CD4-positive, alpha-beta T cell treated with Interleukin-6 at 100 ng/mL for 8 hours (primary cell): ENCODE measurements at places on chromosomes 6 and 20.

DNA sequence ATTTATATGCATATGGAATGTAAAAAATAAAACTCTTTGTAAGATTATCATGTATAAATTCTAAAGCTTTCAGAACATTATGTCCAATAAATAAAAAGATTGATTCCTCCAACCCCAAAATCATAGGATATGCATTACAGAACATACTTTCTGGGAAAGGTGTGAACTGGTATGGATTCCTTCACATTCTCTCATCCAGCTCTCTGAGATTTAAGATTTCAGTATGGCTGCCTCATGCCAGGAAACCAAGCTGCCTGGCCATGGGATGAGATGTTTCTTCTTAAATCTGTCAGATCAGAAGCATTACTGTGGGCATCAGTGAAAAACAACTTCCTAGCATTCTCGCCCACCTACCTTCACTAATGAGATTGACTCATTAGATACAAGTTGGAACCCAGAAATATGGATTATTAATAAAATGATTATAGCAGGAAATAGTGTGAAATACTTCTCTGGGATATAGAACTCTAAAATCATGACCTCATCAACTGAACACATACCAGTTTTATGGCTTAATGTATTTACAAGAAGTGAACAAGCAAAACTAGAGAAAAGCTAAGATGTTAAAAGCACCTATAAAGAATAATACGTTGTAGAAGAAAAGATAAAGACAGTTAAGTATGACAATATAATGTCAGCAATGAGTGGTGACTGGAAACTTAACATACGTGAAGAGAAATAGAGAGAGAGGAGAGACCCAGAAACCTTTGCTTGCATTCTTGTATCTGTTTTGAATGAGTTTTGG is 171.6 kb upstream of the PHACTR1 start:
- DNase-seq = no peak

DNA sequence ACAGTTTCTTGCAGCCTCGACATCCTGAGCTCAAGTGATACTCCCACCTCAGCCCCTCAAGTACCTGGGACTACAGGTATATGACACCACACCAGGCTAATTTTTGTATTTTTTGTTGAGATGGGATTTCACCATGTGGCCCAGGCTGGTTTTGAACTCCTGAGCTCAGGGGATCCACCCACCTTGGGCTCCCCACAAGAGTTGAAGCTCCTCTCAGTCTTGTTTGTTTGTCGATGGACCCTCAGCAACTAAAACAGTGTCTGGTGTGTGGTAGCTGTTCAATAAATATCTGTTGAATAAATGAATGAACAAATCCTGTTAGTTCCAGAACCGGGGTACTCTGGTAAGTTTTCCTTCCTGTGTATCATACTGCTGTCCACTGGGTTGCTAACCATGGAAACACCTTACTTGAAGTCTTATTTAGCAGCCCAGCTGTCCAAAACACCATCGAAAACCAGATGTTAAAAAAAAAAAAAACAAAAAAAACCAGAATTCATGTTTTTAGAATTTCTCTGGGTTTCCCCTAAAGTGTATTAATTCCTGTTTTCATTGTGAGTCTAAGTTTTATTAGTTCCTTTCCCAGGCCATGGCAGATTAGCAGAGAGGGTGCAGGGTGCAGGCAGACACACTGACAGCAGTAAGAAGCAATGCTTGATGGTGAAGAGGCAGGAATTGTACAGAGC is 7.8 kb upstream of the EZR start:
- no peak for DNase-seq

- no peak for DNase-seq
Measured at GRCh38 chr6:33868141-33868540, 64.3 kb upstream of the MLN start.

DNA sequence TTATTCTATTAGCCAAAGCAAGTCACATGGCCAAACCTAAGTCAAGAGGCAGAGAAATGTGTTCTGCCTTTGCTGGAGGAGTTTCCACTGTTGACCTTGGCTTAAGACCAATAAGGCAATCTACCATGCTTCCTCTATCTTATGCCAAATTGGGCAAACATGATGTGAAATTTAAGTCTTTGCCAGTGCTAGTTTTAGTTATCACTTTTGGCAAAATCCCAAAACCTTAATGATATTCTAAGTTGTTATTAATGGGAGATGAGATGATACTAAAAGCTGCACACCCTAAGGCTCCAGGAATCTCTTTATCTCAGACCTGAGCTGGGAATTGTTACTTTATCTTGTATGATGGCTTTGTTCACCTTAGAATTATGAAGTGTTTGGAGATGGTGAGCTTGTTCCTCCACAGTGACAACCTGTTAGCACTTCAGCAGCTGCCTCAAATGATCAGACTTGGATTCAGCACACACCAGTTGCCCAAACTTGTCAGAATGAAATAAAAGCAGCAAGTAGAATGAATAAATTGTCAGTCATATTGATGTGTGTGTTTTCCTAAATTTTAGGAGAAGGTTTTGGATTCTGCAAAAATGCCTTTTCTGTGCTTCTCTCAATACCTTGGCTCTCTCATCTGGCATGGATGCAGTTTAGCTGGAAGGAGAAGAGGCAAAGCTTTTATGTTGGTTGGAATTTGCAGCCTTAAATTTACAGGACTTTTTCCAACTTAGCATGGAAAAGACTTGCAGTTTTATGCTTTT is 49.3 kb downstream of the RIN2 start:
- DNase-seq = no peak

DNA sequence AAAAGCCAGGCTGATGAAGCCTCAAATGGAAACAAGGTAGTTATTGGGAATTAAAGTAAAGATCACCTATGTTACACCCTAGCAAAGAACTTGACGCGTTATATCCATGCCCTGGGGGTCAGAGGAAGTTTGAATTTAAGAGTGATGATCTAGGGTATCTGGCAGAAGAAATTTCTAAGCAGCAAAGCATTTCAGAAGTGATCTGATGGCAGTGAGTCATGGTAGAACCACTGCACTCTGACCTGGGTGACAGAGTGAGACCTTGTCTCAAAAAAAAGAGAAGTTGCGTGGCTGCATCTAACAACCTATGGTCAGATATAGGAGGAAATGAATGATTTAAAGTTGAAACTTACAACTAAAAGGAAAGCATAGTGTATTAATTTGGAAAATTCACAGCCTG is 45.2 kb downstream of the SCP2D1 start:
- no peak for DNase-seq
